ENCODE measurements at places on chromosomes 16 and 17. TPM values are rescaled to one million over a fixed set of nuclear protein-coding genes. Genes with fewer than 3 reads are reported as not detected.

- no peak for DNase-seq
Observed at GRCh38 chr17:44926821-44927525, 11.7 kb upstream of the GFAP start.

NPIPB13 gene
- total RNA-seq, result 22.9 TPM

- DNase-seq, result no peak
Observed at GRCh38 chr17:35407531-35407930, 24.8 kb downstream of the SLFN12 start.

DNA sequence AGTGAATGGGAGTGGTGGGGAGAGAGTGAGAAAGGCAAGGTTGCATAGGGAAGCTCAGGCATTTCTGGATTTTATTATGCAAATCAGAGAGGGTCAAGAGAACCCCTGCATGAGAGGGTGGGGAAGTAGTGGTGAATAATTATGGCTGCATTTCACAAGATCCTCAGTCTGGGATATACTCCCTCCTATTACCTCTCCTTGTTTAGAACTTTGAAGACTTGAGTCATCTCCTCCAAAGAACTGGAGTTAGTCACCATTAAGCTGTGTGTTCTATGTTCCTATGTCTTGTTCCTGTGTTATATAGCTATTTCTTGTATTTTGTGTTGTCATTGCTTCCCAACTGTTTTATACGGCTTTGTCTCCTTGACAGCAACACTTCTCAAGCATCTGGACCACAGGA is 18.4 kb downstream of the SOX9 start:
- DNase-seq, result no peak

GRCh38 chr16:3295209-3295608 is 10.0 kb downstream of the TIGD7 start:
- DNase-seq, result no peak

SNRNP25 gene
- 30.4 TPM for total RNA-seq

TMIGD1 gene
- total RNA-seq, result not detected

PMP22 gene
- total RNA-seq, result 204 TPM

- no peak for DNase-seq
Observed at GRCh38 chr17:19380481-19381301, 2.4 kb downstream of the MAPK7 start.

TBC1D26 gene
- 0.78 TPM for total RNA-seq

GRCh38 chr17:29596811-29597210 is 3.9 kb downstream of the ANKRD13B start:
- no peak for DNase-seq

GRCh38 chr17:8875957-8876356 is 8.5 kb upstream of the PIK3R6 start:
- DNase-seq, result no peak

DNA sequence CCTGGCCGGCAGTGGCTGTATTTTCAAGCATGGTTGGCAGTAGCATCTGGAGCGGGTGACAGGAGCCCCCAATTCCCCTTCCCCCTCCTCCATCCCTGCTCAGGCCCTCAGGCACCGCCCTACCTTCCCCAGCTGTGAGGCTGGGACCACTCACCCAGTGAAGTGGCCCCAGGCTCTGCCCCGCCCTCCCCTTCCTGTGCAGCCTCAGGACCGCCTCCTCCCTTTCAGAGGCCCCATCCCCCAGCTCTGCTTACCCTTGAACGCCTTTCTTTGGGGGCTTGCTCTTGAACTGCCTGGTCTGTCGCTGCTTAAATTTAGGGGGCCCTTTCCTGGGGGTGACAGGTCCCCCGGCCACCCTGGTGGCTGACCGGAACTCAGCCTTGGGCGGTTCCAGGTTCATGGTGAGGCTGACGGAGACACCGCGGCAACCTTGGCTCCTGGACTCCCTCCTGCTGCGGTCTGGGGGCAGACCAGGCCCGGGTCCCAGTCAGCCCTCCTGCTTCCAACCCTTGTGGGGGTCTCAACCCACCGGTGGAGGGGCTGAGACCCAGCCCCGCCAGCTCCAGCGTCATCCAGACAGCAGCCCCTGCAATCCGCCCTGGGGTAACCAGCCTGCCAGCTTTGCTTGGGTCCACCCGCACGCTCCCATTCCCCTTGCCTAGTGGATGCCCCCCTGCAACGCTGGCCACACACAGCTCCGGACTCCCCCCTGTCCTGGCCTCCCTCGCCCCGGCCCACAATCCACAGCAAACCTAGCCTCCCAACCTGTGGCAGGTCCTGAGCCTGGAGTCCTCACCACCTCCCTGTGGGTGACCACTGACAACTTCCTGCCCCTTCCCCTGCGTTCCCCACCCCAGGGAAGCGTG is 3.2 kb downstream of the PDE6G start:
- no peak for DNase-seq

IGSF6 gene
- not detected for total RNA-seq

DNA sequence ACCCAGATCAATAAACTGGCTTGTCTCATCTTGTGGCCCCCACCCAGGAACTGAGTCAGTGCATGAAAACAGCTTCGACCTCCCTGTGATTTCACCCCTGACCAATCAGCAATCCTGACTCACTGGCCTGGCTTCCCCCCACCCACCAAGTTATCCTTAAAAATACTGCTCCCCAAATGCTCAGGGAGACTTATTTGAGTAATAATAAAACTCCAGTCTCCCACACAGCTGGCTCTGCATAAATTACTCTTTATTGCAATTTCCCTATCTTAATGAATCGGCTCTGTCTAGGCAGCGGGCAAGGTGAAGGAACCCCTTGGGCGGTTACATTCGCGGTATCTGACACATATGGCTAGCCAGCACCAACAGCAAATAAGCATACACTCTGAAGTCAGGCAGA is 9.8 kb upstream of the RABEP1 start:
- no peak for DNase-seq

SLC16A13 gene
- 7.9 TPM for total RNA-seq

PHF23 gene
- total RNA-seq, result 54.7 TPM

- DNase-seq, result no peak
Observed at GRCh38 chr17:10398352-10398751, 23.4 kb downstream of the MYH8 start.

ALOXE3 gene
- not detected for total RNA-seq

DNA sequence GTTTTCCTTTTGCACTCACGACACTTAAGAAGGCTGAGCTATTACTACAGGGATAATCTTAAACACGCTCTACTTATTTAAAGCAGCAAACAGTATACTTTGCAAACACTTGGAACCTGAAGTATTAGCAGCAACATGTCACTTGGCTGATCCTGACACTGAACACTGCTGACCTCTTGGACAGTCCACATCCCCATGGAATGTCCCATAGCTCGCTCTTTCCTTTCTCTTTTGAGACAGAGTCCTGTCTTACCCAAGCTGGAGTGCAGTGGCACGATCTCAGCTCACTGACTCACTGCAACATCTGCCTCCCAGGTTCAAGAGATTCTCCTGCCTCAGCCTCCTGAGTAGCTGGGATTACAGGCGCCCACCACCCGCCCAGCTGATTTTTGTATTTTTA is 26.4 kb downstream of the SMYD4 start:
- no peak for DNase-seq

GRCh38 chr16:67847064-67847861 is at the start of gene CENPT:
Gene CENPT, minus strand, starts transcription at chr16:67847693. Its CDS starts 13,834 bp downstream, at chr16:67833859.
- DNase-seq, result no peak

DNA sequence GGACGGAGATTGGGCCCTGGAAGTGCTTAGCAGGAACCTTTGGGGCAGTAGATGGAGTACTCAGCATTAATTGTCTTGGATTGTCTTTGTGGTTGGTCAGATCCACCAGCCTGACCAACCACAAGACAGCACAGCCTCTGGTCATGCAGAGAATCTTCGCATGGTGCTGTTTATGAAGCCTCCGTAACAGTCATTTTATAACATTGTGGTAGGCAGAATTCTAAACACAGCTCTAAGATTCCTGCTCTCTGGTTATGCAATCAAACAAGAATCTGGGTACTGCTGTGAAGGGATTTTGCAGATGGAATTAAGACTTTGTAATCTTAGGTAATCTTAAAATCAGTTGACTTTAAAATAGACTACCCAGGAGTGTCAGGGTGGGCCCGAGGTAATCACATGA is 312.2 kb upstream of the GOT2 start:
- no peak for DNase-seq

GRCh38 chr16:48507886-48508285 is 102.1 kb downstream of the N4BP1 start:
- no peak for DNase-seq

COASY gene
- total RNA-seq, result 51.7 TPM

DNA sequence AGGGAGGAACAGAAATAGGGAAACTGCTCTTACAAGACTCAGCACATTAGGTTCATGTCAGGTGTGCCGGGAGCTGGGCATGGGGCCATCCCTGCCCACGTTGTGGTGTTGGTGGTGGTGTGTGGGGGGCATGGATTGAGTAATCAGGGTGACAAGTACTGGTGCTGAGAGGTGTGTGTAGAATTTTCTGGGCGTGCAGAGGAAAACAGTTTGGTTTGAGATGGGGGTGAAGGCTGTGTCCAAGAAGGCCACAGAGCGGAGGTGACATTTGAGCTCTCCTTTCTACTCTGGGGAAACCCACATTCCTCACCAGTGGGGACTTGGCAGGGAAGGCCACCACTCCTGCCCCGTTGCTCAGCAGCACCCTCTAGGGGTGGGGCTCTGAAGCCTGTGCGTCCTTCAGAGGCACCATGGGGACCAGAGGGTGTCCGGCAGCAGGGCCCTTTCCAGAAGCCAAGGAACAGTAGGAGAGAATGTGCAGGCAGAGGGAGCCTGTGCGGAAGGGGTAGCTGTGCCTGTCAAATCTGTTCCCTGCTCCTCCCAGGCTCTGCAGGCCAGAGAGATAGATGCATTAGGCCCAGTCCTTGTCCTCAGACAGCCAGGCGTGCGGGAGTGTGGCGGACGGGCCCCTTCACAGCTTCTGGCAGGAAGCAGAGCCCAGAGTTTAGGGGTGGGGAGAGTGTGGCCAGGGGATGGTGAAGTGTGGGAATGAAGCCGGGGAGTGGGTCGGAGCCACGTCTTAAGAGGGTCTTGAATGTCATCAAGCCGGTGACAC is 48.7 kb upstream of the GSE1 start:
- no peak for DNase-seq

GRCh38 chr17:70295731-70296130 is 126.4 kb downstream of the KCNJ2 start:
- DNase-seq, result no peak

- no peak for DNase-seq
Observed at GRCh38 chr16:81464279-81464678, 19.7 kb downstream of the CMIP start.

All from osteocyte (in vitro differentiated cells).